ENCODE measurements at places on chromosomes 16 and 17.

DNA sequence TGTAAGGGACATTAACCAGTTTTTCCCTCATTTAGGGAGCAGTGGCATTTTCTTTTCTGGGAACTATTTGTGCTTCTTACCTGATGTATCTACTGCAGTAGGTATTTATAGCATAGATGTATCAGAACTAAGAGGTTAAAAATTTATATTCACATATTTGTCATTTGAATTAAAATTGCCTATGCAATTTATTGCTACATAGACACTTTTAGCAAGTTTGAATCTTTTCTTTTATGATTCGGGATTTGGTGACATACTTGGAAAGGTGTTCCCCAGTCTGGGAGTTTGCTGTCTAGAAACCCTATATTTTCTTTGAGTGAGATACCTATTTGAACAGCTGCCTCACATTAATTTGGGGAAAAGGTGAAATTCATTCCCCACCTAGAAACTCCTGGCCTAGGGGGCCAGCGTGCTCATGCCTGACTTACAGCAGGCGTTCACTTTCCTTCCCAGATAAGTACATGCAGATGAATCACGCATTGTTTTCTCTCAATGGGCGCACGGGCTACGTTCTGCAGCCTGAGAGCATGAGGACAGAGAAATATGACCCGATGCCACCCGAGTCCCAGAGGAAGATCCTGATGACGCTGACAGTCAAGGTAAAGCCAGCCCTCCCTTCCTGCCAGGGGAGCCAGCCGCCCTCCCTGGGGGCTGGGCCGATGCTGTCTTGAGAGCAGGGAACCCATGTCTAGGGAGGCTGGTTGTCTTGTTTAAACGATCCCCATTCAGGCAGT lies 73.8 kb downstream of the SDR42E1 start:
- no peak for DNase-seq

DNA sequence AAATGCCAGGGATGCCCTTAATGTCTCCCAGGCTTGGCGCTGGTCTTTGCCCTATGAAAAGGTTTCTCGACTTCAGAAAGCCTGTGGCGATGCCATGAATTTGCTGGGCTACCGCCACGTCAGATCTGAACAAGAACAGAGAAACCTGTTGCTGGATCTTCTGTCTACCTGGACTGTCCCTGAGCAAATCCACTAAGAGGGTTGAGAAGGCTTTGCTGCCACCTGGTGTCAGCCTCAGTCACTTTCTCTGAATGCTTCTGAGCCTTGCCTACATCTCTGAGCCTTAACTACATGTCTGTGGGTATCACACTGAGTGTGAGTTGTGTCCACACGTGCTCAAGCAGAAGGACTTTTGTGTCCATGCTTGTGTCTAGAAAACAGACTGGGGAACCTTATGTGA lies 11.4 kb downstream of the CHST4 start:
- no peak for DNase-seq

DNA sequence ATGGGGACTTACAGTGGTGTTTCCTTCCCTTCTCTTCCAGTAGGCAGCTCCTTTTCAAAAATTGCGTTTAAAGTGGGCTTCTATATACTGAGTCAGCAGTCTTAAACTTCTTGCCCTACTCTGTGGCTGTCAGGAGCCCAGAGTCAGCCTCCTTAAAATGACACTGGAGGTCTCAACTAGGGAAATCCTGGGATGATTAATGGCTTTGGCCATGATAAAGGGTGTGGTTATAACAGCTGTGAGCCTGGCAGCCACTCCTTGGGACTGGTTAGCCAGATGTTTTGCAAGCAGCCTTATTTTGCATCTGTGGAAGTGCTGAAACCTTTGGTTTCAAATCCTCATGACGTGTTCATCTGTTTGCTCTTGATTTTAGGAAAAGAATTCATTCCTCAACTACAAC lies 25.0 kb downstream of the TAC4 start:
- no peak for DNase-seq

GRCh38 chr16:87017371-87018012 lies 299.7 kb downstream of the C16orf95 start:
- no peak for DNase-seq

- peak; percentile 30 for DNase-seq
These were observed 4.5 kb downstream of the TMEM100 start for GRCh38 chr17:55717898-55718735.

DNA sequence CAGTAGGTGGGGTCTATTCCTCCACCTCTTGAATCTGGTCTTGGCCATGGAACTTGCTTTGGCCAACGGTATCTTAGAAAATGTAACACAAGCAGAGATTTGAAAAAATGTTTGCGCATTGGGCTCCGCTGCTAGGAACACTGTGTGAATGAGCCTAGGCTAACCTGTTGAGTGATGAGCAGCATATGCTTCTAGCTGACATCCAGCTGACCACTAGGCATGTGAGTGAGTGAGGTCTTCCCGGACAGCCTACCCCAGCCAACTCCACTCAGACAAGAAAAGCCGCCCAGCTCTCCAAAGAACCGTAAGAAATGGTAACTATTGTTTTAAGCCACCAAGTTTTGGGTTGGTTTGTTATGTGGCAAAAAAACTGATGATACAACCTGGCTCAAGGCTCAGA lies 31.4 kb upstream of the BCO1 start:
- no peak for DNase-seq

GRCh38 chr16:78396046-78396445 lies 296.6 kb downstream of the WWOX start:
- no peak for DNase-seq

DNA sequence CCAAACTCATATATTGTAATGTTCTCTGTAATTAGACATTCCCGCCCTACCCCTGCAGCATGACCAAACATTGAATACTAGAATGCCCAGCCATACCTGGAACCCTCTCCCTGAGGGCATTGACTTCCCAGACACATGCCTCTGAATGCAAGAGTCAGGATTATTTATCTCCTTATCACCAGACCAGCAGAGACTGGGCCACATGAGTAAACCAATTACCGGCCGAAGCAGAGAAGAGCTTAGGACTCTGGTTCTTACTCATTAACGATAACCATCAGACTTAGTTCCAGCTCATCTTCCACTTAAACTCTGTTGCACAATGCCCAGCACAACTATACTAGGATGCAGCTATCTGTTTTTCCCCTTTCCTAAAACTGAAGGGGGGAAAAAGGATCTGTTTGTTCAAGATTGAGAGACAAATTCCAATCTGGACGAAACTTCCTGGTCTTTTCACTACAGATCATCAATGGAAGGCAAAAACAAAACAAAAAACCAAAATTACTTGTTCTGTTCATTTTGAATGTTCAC lies 88.2 kb upstream of the CORO6 start:
- DNase-seq: no peak
